Thoracic aorta endothelial cell (primary cell): ENCODE measurements at places on chromosomes 7 and 10. TPM values are rescaled to one million over a fixed set of nuclear protein-coding genes. Genes with fewer than 3 reads are reported as not detected.

The GDF2 gene
- total RNA-seq: not detected in 2 replicates

The NANOS1 gene
- 0.07 and 0.27 TPM in 2 replicates for total RNA-seq

The CYP2W1 gene
- not detected in 2 replicates for total RNA-seq

The NRP1 gene
- 281 and 335 TPM in 2 replicates for total RNA-seq

The RASA4B gene
- total RNA-seq: 1.7 and 2.8 TPM in 2 replicates

The SLC29A4 gene
- 1.5 and 1.9 TPM in 2 replicates for total RNA-seq

The CTNNA3 gene
- not detected in 2 replicates for total RNA-seq

The AIFM2 gene
- total RNA-seq: 3.6 and 6.0 TPM in 2 replicates

The IL15RA gene
- total RNA-seq: 14.9 and 26.6 TPM in 2 replicates

The LRMDA gene
- 5.7 and 8.6 TPM in 2 replicates for total RNA-seq

The GALNT17 gene
- not detected in 2 replicates for total RNA-seq

The BMPER gene
- 0.50 and 3.7 TPM in 2 replicates for total RNA-seq

The DDX50 gene
- total RNA-seq: 38.3 and 43.1 TPM in 2 replicates

The ANKRD61 gene
- total RNA-seq: 0.22 TPM in 1 of 2 replicates, not detected in the other

The IDI2 gene
- not detected in 2 replicates for total RNA-seq

The ZNF117 gene
- 19.6 and 28.9 TPM in 2 replicates for total RNA-seq

The PTEN gene
- total RNA-seq: 139 and 171 TPM in 2 replicates

The ZNF503 gene
- 2.0 and 2.4 TPM in 2 replicates for total RNA-seq

The PPP1R3C gene
- total RNA-seq: 1.1 and 1.6 TPM in 2 replicates

The DYNC1I1 gene
- 1.6 and 4.0 TPM in 2 replicates for total RNA-seq

The SLIT1 gene
- total RNA-seq: under 0.01 TPM in 1 of 2 replicates, not detected in the other

The FOXK1 gene
- 44.7 and 55.1 TPM in 2 replicates for total RNA-seq

The SRGN gene
- 1,513 and 1,576 TPM in 2 replicates for total RNA-seq

The ZPBP gene
- not detected in 2 replicates for total RNA-seq

The ITIH5 gene
- total RNA-seq: not detected in 2 replicates

The FEZF1 gene
- total RNA-seq: not detected in 2 replicates

The HOXA9 gene
- total RNA-seq: 0.40 and 27.9 TPM in 2 replicates

The ZNF853 gene
- total RNA-seq: 0.13 and 0.14 TPM in 2 replicates

The MBL2 gene
- total RNA-seq: not detected in 2 replicates

The LIPN gene
- total RNA-seq: not detected in 2 replicates

The VKORC1L1 gene
- 30.1 and 36.0 TPM in 2 replicates for total RNA-seq

The HYAL4 gene
- total RNA-seq: 0.36 TPM in 1 of 2 replicates, not detected in the other

The BHLHA15 gene
- total RNA-seq: 1.1 and 1.4 TPM in 2 replicates

The BLVRA gene
- total RNA-seq: 31.0 and 33.2 TPM in 2 replicates

The FANK1 gene
- 1.2 TPM in 2 replicates for total RNA-seq

The TRIM73 gene
- 0.43 and 0.66 TPM in 2 replicates for total RNA-seq

The MACROH2A2 gene
- 0.14 and 0.66 TPM in 2 replicates for total RNA-seq

The DENND2A gene
- not detected in 2 replicates for total RNA-seq

The GIMAP8 gene
- 75.1 and 75.3 TPM in 2 replicates for total RNA-seq

The NRCAM gene
- 157 and 174 TPM in 2 replicates for total RNA-seq

The TSPAN13 gene
- 25.4 and 37.9 TPM in 2 replicates for total RNA-seq

The SDK1 gene
- 0.50 and 1.7 TPM in 2 replicates for total RNA-seq
